ENCODE measurements at places on chromosomes 2 and 18.

- DNase-seq = no peak
Observed at GRCh38 chr18:34746614-34747013, 36.5 kb downstream of the DTNA start.

GRCh38 chr2:199997296-199997695, 41.9 kb downstream of the MAIP1 start:
- no peak for DNase-seq

- no peak for DNase-seq
Observed at GRCh38 chr2:65264821-65265670, 37.4 kb downstream of the ACTR2 start.

DNA sequence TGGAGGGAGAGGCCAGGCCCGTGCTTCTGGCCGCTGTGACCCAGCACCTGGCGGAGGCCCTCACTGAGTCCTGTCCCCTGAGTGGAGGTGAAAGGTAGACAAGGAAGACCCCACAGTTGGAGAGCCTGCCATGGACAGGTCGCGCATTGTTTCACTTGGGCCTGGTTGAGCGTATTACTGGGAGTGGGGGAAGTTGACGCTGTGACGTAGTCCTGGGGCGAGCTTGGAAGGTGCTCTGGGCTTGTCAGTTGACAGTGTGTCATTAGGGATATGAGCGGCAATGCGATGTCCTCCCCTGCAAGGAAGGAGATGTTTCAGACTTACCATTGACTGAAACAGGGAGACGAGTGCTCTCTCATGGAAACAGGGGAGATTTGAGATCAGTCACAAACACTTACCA, 127.1 kb downstream of the SH3RF3 start:
- no peak for DNase-seq

- DNase-seq = no peak
Observed at GRCh38 chr2:86065512-86065911, 40.2 kb downstream of the POLR1A start.

GRCh38 chr2:157229572-157229971, 27.9 kb upstream of the GALNT5 start:
- no peak for DNase-seq

GRCh38 chr2:69994166-69994565, 32.7 kb upstream of the ASPRV1 start:
- DNase-seq = no peak
